ENCODE measurements at places on chromosomes 3 and 15.

GRCh38 chr3:111763968-111764367 is 95.1 kb upstream of the PHLDB2 start:
- no peak for DNase-seq

DNA sequence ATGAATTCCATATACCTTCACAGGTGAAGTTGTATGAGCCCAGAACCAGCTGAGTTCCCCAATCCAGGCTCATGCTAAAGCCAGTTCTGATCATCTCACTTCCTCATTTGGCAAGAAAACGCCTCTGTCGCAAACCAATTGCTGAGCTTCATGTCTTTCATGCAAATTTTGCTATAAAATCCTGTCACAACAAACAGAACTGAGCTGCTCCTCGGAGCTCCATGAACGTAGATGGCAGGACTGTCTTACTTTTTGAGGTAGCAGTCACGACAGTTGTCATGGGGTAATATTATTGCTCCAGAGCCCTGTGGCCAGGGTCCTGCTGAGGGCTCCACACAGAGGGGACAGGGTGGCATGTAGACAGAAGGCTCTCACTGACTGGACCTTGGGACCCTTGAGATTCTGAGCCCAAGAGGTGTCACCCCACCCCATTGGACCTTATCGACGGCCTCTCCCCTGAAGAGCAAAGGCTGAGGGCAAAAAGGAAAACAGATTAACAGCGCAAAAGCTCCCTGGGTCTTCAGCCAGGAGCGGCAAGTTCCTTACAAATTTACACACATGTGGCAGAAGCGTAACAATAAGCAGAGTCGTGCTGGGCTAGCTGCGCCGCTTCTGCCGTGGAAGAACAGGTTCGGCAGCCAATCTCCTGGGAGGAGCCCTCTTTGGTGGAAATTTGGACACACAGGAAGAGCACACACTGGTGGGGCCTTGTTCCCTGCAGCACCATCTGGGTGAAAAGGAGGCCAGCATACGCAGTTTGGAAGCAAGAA is 249.2 kb downstream of the OPA1 start:
- no peak for DNase-seq

DNA sequence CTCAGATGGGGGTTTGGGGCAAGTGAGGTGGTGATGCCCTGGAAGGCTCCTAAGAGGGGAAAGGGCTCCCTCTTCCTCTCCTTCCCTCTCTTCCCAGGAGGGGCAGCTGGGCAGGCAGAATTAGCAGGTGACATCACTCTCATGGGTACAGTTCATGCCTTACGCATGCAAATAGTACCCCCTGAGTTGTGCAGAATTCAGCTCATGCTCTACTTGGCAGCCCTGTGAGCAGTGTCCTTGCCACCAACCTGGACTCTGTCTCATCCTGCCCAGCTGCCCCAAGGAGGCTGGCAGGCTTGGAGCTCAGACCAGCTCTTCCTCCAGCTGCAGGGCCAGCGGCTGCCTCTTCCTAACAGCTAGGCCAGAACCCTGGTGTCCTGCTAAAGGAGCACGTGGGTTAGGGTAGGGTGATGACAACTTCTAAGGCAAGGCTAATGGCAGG is 3.3 kb downstream of the CHAC1 start:
- no peak for DNase-seq

DNA sequence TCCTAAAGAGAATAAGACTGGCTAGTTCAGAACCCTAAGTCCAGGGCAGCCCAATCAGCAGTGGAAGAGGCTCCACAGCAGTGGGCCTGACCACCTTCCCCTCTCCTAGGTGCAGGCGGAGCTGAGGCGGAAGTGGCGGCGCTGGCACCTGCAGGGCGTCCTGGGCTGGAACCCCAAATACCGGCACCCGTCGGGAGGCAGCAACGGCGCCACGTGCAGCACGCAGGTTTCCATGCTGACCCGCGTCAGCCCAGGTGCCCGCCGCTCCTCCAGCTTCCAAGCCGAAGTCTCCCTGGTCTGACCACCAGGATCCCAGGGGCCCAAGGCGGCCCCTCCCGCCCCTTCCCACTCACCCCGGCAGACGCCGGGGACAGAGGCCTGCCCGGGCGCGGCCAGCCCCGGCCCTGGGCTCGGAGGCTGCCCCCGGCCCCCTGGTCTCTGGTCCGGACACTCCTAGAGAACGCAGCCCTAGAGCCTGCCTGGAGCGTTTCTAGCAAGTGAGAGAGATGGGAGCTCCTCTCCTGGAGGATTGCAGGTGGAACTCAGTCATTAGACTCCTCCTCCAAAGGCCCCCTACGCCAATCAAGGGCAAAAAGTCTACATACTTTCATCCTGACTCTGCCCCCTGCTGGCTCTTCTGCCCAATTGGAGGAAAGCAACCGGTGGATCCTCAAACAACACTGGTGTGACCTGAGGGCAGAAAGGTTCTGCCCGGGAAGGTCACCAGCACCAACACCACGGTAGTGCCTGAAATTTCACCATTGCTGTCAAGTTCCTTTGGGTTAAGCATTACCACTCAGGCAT is 33.7 kb downstream of the VIPR1 start:
- no peak for DNase-seq

GRCh38 chr15:23436421-23436820 is 10.6 kb downstream of the GOLGA6L2 start:
- no peak for DNase-seq

GRCh38 chr3:71601811-71602210 is 18.3 kb upstream of the FOXP1 start:
- no peak for DNase-seq

DNA sequence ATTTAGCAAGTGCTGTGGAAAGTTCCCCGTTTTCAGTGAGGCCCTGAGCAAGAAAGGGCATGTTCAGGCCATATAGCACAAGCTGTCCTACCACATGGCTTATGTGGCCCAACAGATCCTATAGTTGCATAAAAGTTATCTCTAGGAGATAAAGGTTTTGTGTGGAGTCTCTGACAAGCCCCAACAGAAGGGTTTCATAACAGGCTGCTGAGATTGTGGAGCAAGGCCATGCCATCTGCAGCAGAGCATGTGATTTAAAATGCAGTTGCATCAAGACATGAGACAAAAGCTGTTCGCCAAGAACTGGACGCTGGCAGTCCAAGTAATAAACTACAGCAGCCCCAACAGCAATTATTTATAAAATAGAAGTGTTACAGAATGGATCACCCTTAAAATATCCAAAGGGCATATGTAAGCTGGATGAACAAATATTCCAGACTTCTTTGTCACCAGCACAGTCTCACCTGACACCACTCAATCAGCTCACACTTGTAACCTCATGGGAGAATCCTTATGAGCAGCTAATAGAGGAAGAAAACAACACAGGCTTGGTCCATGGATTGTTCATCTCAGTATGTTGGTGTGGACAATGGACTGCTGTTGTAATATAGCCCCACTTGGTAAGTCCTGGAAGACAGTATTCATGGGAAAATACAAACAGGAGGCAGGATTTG is 14.4 kb upstream of the CLDN1 start:
- DNase-seq: no peak

DNA sequence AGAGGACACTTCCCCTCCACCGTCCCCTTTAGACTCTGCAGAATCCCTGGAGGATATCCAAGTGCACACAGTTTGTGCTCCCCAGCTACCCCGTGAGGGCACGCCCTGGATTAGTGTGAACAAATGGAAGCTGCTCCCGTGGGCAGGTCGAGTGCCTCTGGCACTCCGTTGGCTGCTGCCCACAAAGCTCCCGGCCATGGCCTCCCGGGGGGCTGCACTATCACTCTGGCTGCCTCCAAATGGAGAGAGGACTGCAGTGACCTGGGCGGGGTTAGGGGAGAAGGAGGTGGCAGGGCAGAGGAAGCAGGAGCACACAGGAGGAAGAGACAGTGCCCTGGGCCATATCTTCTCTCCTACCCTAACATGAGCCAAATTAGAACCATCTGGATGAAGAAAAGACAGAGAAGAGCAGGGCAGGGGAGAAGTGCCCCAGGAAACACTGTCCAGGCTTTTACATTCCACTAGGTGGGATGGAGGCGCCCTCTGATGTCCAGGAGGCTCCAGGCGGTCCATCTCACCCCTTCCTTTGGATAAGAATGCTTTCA is 29.4 kb upstream of the ACAD9 start:
- DNase-seq: no peak

DNA sequence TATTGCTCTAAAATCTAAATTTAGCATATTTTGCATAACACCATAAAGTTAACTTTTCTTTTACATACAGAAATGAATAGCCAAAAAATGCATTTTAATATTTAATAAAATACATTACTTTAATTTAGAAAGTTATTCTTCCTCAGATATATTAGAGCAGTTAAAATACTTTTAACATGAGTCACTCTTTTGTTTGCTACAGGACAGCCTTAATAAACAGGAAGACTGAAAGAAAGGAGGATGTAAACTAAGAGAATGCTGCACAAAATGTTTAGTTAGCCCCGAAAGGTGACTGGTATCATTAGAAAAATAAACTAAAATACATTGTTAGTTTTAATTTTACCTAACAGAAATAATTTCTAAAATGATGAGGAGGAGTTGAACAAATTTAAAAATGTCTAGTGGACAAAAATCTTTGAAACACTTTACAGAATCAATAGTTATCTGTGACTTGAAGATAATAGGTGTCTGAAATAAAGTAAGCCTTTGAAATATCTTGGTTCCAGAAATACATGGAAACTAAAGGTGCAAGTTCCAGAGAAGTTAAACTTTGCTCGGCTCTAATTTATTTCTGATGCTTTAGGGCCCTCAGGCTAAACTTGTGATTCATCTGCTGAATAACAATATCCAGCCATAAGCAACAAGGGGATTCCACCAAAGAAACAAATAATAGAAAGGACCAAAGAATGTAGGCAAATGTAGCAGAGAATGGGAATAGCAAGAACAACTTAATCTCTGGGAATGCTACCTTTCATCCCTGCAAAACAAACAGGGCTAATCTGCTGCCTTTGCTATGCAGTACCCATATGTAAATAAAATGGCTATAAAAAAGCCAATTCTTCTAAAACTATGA is 138.3 kb upstream of the UBP1 start:
- no peak for DNase-seq
